Endothelial cell of umbilical vein (primary cell): ENCODE measurements at places on chromosomes 5 and 9. TPM values are rescaled to one million over a fixed set of nuclear protein-coding genes. Genes with fewer than 3 reads are reported as not detected.

Gene RABGAP1
- 43.1 and 53.6 TPM in 2 replicates for total RNA-seq

Gene FYB1
- total RNA-seq: 0.44 TPM in 1 of 2 replicates, not detected in the other

DNA sequence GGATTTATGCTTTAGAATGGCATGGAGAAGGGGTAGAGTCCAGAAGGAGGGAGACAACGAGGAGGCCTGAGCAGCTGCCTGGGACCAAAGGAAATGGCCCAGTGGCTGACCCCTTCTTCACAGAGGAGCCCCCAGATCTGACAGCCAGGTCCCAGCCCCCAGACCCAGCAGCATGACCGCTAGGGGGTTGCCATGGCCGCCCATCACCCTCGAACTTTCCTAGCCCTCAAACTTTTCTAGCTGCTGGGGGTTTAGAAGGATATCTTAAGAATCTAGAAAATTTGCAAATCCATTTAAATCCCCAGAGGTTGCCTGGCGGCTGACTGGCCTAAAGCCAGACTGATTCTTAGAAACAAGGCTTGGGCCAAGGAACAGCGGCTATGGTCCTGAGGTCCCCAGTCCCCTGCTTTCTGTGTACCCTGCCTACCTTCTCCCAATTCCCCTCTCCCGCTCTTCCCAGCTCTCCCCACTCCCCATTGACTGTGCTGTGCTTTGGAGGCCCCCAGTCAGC is 972 bp downstream of the PDGFRB start:
- H3K27me3 ChIP-seq: peaks cover 7% of the 10 kb centered on the region
- H3K4me3 ChIP-seq: no peak overlapping the region
- H3K4me1 ChIP-seq: peaks cover 5% of the 10 kb centered on the region
- no peaks in the 10 kb centered on the region for H3K36me3 ChIP-seq

GRCh38 chr9:115551396-115551795 is 433.4 kb upstream of the TNC start:
- H3K27ac ChIP-seq: no peak overlapping the region
- H3K36me3 ChIP-seq: no peaks in the 10 kb centered on the region
- H3K4me1 ChIP-seq: no peaks in the 10 kb centered on the region
- no peaks in the 10 kb centered on the region for H3K27me3 ChIP-seq
- no peak for DNase-seq

DNA sequence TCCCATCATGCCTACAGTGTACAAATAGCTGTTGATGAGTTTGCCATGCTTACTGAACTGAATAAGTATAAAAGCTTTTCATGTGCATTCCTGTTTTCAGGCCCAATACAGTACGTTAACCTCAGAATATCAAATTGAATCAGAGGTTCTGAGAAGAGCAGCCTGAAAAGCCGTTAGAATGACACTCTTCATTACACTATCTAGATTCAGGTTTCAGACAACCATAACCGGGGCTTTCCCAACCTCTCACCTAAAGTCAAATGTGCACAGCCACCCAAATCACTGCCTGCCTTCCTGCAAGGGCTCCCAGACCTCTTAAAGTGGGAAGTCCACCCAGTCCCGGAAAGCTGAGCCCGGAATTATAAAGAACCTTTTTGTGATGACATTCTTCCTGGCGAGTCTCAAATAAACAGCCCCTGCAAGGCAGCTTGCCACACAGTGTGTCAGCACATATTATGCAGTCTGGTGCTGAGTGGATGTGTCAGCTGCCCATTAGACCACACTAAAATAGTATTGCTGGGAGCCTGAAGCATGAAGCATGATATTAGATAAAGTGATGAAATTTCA is 245.8 kb downstream of the TLE4 start:
- no peak for DNase-seq
- peaks cover 2% of the 10 kb centered on the region for H3K4me1 ChIP-seq

DNA sequence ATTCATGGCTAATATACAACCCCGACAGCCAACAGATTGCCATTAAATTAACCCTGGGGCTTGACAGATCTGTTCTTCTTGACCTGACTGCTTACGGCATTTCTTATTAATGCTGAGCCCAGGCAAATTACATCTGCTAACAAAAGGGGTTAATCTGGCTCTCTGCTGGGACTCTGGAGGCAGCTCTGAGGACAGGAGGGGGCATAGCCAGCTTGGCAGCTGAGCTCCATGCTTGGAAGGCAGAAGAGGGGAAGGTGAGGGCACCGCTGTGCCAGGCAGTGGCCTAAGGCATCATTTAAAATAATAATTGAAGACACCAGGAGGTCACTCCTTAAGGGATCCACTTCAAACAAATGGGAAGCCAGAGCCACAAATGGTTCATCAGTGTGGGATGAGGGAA is 126.0 kb upstream of the GPR151 start:
- H3K4me1 ChIP-seq: no peaks in the 10 kb centered on the region
- no peaks in the 10 kb centered on the region for H3K36me3 ChIP-seq

- H3K4me3 ChIP-seq: no peak overlapping the region
- peaks cover 8% of the 10 kb centered on the region for H3K27me3 ChIP-seq
- no peaks in the 10 kb centered on the region for H3K4me1 ChIP-seq
- no peak for DNase-seq
- no peaks in the 10 kb centered on the region for H3K36me3 ChIP-seq
These were observed 284.7 kb upstream of the MAP3K1 start for GRCh38 chr5:56530626-56531138.

- DNase-seq: peak; percentile 20
- H3K27me3 ChIP-seq: no peaks in the 10 kb centered on the region
- H3K4me3 ChIP-seq: no peak overlapping the region
- H3K36me3 ChIP-seq: no peaks in the 10 kb centered on the region
These were observed 124.1 kb downstream of the SYK start for GRCh38 chr9:90925581-90926257.

GRCh38 chr5:72584466-72584865 is 77.3 kb upstream of the ZNF366 start:
- peaks cover 21% of the 10 kb centered on the region for H3K4me1 ChIP-seq
- DNase-seq: no peak
- no peak overlapping the region for H3K27ac ChIP-seq
- no peaks in the 10 kb centered on the region for H3K36me3 ChIP-seq
- no peaks in the 10 kb centered on the region for H3K27me3 ChIP-seq

- H3K4me1 ChIP-seq: peaks cover 4% of the 10 kb centered on the region
- no peaks in the 10 kb centered on the region for H3K27me3 ChIP-seq
These were observed 605.0 kb downstream of the RAB3C start for GRCh38 chr5:59187857-59188256.

- H3K36me3 ChIP-seq: no peaks in the 10 kb centered on the region
- no peak overlapping the region for H3K4me3 ChIP-seq
- H3K27me3 ChIP-seq: no peaks in the 10 kb centered on the region
- no peak overlapping the region for H3K27ac ChIP-seq
- DNase-seq: no peak
- no peaks in the 10 kb centered on the region for H3K4me1 ChIP-seq
These were observed 170.8 kb downstream of the SGCD start for GRCh38 chr5:156497804-156498208.

GRCh38 chr5:80399526-80400239 is 8.2 kb upstream of the ZFYVE16 start:
- no peaks in the 10 kb centered on the region for H3K36me3 ChIP-seq
- no peaks in the 10 kb centered on the region for H3K27me3 ChIP-seq
- H3K4me1 ChIP-seq: no peaks in the 10 kb centered on the region
- no peak overlapping the region for H3K27ac ChIP-seq
- no peak overlapping the region for H3K4me3 ChIP-seq

DNA sequence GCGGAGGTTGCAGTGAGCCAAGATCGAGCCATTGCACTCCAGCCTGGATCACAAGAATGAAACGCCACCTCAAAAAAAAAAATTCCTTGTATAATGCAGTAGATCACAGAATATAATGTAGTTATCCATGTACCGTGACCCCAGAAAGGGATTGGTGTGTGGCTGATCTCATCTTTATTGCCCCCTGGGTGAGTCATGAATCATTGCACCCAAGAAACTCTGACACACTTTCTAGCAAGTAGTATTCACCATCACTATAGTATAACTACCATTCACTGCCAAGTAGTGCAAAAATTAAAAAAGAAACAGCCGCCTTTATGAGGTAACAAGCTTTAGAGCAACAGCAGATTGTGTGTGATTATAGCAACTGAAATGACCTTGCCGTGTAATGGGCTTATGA is 23.7 kb upstream of the ANKH start:
- no peaks in the 10 kb centered on the region for H3K4me1 ChIP-seq
- no peak overlapping the region for H3K4me3 ChIP-seq
- H3K27ac ChIP-seq: no peak overlapping the region
- no peak for DNase-seq
- H3K36me3 ChIP-seq: no peaks in the 10 kb centered on the region

DNA sequence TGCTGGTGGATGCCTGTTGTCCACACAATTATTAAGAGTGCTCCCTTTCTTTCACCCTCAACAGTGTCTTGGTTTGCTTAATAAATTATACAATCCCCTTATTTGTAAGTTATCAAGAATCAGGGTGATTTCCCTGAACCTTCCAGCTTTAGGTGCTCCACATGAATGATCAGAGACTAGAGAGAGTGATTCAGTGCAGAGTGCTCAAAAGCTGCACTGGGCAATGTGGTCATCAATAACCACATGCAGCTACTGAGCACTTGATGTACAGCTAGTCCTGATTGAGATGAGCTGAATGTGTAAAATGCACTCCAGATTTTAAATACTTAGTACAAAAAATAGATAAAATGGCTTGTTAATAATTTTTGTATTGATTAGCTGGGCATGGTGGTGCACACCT is 76.8 kb upstream of the TRIO start:
- no peak for DNase-seq
- H3K36me3 ChIP-seq: no peaks in the 10 kb centered on the region
- H3K4me1 ChIP-seq: no peaks in the 10 kb centered on the region
- peaks cover 10% of the 10 kb centered on the region for H3K27me3 ChIP-seq
- H3K4me3 ChIP-seq: no peak overlapping the region
- no peak overlapping the region for H3K27ac ChIP-seq
